GM23338 (cell line): ENCODE measurements at places on chromosomes 12 and 14. TPM values are rescaled to one million over a fixed set of nuclear protein-coding genes. Genes with fewer than 3 reads are reported as not detected.

SLC4A8 gene
- total RNA-seq = 9.2 and 20.3 TPM in 2 replicates

DNA sequence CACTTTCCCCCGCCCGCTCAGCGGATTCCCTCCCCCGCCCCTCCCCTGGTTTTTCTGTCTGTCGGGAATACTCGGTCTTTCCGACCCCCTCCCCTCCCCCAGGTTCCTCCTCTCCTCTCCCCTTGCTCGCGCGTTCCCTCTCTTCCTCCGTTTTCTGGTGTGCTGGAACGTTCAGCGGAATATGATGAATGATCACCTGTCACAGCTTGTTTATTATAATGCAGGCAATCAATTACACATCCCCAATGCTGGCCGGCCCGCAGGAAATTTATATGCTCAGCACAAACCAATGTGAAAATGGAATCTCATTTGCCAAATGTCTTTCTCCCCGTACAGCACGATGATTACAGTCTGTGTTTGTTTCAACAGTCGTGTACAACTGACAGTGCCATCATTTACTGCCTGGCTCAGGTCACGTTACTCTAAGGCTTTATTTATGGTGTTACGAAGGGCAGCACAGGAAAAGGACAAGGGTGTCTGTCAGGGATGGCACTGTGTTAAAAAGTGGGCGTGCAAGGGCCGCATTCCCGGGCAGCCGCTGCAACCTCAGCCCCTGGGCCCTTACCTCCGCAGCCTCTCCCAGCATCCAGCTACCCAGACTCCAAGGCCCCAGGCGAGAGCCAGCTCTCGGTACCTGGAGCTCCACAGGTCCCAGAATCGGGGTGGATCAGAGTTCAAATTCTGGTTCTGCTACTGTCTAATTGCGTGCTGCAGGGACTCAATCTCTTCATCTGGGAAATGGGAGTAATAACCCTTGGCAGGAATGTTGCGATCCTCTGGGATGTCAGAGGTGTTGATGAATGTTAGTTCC lies 24.7 kb upstream of the MAP1LC3B2 start:
- DNase-seq = peak; percentile 57

DNA sequence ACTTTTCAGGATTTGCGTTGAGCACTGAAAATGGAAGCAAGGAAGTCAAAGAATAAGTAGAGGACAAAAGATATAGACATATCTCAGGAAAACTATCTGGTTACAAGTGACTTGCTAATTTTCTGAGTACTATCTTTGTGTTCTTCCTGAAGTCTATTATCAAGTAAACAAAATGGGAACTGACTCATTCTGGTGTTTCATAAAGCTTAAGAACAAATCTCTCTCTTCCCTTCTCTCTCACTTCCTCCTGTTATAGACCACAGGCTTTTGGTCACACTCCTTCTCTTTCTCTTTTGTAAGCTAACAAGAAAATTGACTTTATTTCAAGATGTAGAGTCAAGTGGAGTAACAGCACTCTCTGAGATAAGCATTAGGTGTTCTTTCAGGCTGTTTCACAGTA lies 406.6 kb upstream of the SYT1 start:
- no peak for DNase-seq

DNA sequence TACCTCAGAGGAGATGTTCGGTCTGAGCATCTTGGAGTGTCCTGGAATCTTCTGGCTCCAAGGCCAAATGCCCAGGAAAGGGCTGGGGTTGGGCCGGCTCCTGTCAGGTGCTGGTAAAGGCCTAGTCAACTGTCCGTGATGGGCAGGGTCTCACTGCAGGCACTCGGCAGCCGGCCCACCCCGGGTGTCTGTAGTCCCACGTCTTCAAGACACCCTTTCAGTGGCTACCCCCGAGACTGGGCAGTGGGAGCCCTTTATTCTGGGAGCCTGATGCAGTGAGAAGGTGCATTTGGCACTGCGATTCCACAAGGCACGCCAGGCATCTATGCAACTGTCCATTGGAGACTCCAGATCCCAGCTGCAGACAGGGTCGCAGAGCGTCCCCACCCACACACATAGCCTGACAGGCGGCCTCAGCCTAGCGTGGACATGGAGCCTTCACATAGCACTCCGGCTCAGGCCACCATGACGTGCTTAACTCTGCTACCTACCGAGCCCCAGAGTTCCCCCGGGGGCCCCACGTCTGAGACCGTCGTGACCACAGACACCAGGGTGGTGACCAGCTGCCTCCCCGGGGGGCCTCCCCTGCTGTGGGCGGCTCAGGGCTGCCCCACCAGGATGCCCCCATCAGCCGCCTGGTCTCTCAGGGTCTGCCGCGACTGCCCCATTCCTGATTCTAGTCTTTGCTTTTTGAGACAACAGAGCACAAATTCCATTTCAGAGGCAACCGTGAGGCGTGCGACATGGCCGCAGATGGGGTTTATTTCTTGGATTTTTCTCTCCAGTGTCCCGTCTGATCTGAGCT lies 331.8 kb upstream of the SFSWAP start:
- DNase-seq = no peak

DNA sequence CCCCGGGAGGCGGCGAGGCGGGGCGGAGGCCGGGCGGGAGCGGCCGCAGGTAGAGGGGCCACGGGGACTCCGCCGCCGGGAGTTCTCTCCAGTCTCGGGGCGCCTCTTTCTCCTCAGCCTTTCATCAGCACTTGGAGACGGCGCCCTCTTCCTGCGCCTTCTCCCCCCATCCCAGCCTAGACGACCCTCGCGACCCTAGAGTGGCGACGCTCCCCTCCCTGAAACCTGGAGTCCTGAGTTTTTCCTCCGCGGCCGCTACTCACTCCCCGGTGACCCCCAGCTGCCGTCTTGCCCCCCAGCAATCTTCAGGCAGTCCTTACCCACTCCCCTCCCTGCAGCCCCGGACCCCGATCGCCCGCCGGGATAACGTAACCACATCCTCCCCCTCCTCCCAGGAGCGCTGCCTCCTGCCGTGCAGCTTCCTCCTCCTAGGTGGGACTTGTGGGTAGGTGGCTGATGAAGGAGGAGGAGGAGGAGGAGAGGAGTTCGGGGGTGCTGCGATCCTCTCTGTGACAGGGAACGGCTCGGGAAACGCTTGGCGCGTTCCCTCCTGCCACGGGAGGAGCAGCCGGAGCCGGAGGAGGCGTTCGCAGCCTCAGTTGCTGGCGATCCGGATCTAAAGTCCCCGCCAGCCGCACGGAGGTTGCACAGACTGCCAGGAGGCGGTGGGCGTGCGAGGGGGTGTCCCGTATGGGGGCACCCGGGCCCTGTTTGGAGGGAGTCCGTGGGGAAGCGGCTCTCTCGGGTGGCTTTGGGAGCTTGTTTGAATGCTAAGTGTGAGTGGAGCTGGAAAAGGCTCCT lies 891 bp downstream of the PLEKHA5 start:
- DNase-seq = peak; percentile 76

CFAP54 gene
- 0.07 and 0.70 TPM in 2 replicates for total RNA-seq

DNA sequence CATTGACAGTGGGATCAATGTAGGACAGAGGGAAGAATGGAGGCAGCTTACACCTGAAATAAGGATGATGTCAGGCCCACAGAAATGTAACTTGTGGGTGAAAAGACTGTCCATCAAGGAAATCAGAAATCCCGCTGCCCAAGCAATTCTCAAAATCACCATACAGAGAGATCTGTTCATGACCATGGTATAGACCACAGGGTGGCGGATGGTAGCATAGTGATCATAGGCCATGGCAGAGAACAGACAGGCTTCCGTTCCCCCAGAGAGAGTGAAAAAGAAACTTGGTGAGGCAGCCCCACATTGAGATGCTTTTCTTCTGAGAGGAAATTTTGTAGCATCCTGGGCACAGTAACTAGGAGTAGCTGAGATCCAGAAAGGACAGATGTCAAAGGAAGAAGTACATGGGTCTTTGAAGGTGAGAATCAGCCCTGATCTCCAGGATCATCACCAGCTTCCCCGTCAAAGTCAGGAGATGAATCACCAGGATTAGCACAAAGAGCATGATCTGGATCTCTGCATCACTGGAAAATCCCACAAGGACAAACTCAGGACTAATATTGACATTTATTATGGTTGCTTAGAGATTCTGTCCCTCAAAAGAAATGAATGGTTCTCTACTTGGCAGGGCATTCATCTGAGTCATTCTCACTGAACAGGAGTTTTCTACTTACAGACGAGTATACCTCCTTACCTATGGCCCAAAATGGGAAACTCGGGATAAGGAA lies 5.5 kb upstream of the ZNF641 start:
- DNase-seq = no peak

- no peak for DNase-seq
Measured at GRCh38 chr12:84641940-84642545, 270.6 kb downstream of the SLC6A15 start.

- no peak for DNase-seq
Measured at GRCh38 chr12:83904175-83904574, 1008.4 kb downstream of the SLC6A15 start.

- DNase-seq = no peak
Measured at GRCh38 chr12:114767084-114767760, 83.2 kb upstream of the TBX3 start.

DNA sequence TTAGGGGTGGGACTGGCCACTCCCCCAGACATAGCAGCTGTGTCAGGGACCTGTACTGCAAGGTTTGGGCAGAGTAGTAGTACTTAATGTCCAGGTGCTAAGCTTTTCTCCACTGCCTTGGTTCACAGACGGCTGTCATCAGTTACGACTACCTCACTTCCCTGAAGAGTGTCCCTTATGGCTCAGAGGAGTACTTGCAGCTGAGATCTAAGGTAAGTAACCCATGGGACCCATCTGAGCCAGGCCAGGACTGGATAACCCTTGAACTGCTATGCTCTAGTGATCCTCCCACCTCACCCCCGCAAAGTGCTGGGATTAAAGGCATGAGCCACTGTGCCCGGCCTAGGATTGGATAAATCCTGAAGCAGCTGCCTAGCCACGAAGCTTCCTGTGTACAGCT lies 22.4 kb downstream of the ADCK1 start:
- DNase-seq = peak; percentile 9

KRT2 gene
- not detected in 2 replicates for total RNA-seq

DNA sequence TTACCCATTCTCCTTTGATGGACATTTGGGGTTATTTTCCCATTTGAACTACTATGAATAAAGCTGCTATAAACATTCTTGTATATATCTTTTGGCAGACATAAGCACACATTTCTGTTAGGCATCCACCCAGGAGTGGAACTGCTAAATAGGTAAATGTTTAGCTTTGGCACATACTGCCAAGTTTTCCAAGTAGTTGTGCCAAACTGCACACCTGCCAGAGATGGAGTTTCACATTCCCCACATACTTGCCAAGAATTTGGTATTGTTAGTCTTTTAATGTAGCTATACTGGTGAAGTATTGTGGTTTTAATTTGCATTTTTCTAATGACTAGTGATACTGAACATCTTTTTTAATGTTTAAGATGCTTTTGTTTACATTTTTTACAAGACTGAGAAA lies 201.0 kb downstream of the GXYLT1 start:
- DNase-seq = no peak

DNA sequence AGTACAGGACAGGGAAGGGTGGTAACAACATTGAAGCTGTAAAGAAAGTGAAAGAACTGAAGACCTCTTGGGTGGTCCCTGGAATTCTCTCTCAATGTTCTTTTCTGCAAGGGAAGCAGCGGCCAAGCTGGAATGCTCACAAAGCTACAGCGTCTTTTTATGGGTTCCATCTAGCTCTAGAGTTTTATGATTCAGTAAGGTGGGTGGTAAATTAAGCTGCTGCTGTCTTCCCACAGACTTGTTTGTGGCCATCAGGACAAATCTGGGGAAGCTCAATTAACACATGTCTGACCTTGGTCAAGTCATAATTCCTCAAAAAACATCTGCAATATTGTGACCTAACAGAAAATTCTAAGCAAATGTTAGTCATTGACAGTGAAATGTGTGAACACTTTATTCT lies 139.1 kb downstream of the MED13L start:
- peak; percentile 61 for DNase-seq

DNA sequence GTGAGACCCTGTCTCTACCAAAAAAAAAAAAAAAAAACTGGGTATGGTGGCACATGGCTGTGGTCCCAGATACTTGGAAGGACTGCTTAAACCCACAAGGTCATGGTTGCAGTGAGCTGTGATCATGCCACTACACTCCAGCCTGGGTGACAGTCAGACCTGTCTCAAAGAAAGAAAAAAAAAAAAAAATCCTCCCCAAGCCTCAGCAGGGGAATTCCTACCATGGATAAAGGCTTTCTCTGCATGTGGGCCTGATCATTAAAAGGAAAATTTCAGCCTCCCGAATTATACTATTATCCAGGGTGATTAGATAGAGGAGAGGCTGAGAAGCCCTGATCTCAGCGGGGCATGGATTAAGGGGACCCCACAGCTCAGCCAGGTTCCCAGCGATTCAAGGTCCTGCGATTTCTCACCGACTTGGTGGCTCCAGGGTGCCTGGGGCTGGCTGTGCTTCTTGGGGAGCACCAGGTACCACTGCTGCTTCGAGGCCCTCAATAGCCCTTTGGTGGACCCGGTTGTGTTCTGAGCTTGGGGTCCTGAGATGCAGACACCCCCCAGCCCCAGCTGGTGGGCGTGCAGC lies 5.6 kb downstream of the SH2B3 start:
- DNase-seq = no peak

DNA sequence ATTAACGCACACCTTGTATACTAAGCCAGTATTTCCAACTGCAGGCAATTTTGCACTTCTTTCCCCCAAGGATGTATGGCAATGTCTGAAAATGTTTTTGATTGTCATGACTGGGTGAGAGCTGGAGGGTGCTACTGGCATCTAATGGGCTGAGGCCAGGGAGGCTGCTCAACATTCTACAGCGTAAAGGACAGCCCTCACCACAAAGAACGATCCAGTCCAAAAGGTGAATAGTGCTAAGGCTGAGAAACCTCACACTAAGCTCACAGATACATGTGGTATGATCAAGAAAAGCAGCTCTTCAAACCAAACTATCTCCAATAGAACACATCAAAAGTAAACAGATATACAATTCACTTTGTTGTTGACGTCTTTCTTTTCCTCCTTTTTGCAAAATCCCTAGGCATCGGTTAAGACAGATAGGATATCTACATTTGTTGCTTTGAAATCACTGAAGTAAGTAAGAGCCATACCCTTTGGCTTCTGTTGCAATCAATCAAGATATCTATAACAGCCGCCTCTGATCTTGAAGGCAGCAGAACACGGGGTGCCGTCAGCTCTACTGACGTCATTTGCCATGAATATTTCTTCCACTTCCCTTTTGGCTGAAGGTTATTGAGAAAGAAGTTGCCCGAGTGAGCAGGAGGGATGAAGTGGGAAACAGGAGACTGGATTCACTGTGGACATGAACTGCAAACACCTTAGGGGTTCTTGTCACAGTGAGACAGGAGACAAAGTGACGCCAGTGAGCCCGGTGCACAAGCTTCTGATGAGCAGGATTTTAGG lies 218.3 kb downstream of the FOXN3 start:
- DNase-seq = no peak

BICD1 gene
- total RNA-seq = 76.4 and 83.6 TPM in 2 replicates

ENDOU gene
- not detected in 2 replicates for total RNA-seq

DNA sequence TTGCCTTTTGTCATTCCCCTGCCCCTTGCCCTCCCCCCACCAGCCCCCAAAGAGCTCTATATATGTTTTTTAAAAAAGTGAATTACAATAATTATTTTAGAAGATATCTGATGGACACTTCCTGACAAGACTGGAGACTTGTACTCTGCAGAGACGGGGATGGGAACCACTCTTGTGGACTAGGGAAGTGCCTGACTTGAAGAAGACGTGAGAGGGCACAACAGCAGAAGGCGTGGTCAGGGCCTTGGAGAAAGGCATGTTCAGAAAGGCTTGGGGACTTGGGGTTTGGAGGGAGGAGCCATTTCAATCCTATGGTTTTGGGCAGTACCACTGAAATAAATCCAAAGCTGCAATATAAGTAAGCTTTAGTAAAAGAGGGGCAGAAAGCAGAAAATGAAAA lies 154.7 kb downstream of the APAF1 start:
- peak; percentile 32 for DNase-seq

- DNase-seq = no peak
Measured at GRCh38 chr14:51472881-51473280, 178.8 kb upstream of the FRMD6 start.
